ENCODE measurements at places on chromosomes 11 and 22.

DNA sequence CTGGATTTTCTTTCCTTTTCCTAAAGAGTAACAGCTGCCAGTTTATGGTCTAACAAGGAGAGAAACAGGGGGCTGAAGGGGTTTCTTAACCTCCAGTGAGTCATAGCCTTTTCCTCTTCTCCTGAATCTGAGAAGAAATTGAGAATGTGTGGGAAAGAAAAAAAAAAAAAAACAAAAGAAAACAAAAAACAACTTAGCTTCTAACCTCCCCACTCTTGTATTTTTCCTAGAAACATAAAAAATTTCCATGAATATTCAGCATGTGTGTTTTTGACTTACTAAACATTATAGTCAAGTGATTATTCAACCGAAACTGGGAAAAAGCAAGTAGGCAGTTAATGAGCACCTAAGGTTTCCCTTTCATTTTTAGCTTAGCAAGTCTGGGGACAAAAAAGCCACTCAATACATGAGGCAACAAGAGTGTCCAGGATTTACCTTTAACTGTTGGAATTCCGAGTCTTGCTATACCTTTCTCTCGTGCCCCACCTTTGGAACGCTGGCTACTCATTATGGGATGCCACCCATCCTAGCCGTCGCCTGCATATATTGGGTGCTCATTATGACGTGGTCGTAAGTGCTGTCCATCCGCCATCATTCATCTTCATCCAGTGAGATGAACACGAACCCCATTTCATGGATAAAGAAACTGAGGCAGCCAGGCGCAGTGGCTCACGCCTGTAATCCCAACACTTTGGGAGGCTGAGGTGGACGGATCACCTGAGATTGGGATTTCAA is 2.4 kb downstream of the ASPHD2 start:
- DNase-seq = no peak

DNA sequence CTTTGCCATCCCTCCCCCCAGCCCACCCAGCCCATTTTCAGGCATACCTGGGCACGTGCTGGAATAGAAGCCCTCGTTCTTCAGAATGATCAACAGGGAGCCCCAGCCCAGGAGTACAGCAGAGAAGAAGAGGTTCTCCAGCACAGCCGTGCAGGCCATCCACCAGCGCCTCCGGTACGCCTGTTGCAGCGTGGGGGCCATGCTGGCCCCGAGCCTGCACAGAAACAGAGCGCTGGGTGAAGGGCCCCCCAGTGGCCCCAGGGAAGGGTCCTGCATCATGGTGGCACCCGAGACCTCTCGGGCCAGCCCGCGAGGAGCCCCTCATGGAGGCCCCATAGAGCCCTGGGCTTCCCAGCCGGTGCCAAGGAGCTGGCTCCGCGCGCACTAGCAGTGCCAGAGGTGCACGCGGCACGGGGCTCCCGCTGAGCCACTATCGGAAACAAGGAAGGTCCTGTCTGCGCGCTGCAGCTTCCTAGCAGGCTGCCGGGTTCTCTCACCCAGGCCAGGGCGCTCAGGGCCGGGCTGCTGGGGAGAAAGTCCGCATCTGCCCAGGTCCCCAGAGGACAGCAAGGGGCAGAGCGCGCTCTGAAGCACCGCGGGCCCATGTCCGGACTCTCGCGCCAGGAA is 1.5 kb downstream of the SLC43A1 start:
- no peak for DNase-seq

- no peak for DNase-seq
Observed at GRCh38 chr11:87473174-87473573, 435.4 kb downstream of the TMEM135 start.

DNA sequence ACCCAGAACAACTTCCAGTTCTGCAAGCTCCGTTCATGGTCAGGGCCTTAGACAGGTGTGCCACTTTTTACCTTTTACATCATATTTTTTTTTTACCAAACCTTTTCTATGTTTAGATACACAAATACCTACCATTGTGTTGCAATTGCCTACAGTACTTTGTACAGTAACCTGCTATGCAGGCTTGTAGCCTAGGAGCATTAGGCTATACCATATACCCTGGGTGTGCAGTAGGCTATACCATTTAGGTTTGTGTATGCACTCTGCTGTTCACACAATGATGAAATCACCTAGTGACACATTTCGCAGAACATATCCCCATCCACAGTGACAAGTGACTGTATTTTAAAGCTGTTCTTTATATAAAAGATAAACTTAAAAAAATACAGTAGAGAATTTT is 29.6 kb downstream of the APIP start:
- DNase-seq = no peak

GRCh38 chr11:95650276-95650675 is 139.3 kb downstream of the FAM76B start:
- no peak for DNase-seq

DNA sequence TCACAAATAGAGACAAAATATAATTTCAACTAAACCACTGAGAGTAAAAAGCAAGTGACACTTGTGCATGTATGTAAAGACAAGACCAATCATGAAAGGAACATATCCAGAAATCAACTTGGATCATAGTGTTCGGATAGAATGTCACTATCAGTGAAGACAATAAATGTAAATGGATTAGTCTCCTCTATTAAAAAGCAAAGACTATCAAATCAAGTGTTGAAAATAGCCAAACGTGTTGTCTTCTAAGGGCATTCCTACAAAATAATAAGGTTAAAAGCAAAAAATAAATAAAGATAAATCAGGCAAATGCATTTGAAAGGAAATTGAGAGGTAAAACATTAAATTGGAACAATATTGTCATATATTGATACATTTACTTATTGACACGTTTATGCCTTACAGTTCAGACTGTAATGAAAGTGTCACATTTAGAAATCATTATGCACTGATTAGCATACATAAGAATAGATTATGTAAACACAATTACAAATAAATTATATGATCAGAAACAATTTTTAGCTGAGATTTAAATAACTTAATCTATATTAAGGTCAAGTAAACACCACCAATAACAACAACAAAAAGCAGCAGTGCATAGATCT is 1100.1 kb downstream of the BRD1 start:
- no peak for DNase-seq

- no peak for DNase-seq
Observed at GRCh38 chr22:40043081-40043480, 48.3 kb downstream of the FAM83F start.

DNA sequence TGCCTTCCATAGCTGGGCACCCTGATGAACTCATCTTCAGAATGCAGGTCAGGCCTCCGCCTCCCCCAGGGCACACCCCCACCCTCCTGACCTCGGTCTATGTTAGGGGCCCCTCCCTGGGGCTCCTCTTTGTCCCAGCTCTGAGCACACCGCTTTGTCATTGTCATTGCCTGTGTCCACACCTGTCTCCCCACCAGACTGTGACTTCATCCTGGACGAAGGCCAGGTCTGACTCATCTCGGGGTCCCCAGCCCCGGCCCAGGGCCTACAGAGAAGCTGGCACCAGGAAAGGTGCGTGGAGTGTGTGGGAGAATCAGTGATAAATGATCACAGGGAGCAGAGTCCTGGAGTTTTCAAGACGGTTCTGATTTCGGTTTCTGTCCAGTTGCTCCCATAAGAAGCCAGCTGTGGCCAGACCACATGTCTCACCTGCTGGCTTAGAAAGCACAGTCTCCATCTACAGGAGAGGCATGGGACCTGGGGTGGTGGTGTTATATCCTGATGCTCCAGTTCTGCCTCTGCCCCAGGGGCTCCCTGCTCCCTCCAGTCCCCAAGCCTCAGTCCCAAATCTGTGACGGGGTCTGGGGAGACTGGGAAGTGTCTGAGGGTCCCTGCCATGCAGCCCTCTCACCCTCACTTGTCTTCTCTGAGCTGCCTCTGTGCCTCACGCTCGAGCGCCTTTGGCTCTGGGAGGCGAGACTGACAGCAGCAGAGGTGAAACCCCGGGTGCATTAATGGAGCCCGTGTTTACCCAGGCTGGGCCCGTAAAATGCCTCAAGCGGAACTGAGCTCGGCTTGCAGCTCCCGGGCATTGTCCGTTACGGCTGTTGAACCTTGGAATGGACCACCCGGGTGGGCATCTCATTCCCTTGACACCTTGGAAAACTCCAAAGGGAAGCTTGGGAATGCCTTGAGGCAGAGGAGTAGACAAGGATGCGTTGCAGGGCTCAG is 85.5 kb upstream of the WNT11 start:
- no peak for DNase-seq

DNA sequence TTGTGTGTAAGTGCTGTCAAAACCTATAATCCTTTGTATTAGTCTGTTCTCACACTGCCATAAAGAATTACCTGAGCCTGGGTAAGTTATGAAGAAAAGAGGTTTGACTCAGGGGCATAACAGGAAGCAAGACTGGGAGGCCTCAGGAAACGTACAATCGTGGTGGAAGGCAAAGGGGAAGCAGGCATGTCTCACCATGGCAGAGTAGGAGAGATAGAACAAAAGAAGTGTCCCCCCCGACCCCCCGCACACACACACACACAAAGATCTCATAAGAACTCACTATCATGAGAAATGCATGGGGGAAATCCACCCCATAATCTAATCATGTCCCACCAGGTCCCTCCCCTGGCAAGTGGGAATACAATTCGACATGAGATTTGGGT is 2.3 kb upstream of the USP28 start:
- DNase-seq = no peak

DNA sequence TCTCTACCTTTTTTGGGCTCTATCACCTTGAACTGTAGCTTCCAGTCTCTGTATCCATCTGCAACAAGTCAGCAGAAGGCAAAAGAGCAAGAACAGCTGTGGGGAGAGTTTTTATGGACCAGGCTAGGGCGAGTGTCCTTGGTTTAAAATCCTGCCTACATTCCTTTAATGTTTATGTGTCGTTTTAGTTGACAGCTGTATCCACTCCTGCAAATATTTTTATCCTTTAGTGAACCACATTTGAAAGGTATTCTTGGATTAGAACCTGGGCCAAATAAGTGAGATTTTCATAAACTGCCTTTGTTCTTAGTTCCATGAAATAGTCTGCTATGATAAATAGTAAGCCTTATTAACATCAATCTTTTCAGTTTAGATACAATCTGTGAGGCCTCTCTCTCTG is 712.2 kb downstream of the ETS1 start:
- DNase-seq = no peak

- DNase-seq = no peak
Observed at GRCh38 chr11:57496109-57496820, 19.2 kb downstream of the SLC43A1 start.

- no peak for DNase-seq
Observed at GRCh38 chr11:5624489-5625279, at the start of gene TRIM34. Gene TRIM34 (plus strand): TSS chr11:5625001. CDS start chr11:5632332, 7,331 bp downstream.
